ENCODE measurements at places on chromosomes 1 and 21. TPM values are rescaled to one million over a fixed set of nuclear protein-coding genes. Genes with fewer than 3 reads are reported as not detected.

LRRIQ3 gene
- 0.52 TPM for total RNA-seq

EDEM3 gene
- total RNA-seq, result 31.8 TPM

C8B gene
- not detected for total RNA-seq

TNFAIP8L2 gene
- total RNA-seq, result not detected

- no peak for DNase-seq
These were observed 29.1 kb downstream of the TRPM2 start for GRCh38 chr21:44382536-44382935.

DNA sequence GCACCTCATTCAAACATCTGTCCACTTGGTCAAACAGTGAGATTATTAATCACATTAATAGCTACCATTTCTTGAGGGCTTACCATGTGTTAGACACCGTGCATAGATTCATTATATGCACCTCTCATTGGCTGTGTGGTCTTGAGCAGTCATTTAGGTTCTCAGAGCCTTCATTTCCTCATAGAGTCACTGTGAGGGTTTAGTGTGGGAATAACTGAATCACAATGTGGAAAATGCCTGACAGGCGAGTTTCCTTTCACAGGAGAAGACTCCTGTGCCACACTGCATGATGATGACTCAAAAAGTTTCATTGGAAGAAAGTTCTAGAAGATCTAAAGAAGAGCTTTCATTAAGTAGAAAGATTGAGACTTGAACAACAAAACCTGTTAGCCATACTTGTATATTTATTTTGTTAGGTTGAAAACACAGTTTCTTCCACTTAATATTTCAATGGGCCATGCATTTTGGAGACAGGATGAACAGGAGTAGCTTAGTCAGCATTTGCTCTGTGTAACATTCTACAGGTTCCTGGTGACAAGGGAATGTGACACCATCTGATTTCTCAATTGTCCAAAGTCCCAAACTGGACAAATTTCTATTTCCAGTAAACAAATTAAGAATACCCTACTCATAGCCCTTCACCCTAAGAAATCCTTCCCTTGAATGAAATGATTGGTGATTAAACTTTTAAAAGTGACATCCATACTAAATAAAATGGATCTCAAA lies 45.7 kb downstream of the FYB2 start:
- DNase-seq, result no peak

GRCh38 chr1:221724931-221725605 lies 16.8 kb downstream of the DUSP10 start:
- DNase-seq, result peak; percentile 85

GRCh38 chr1:64838486-64838885 lies 93.6 kb downstream of the RAVER2 start:
- no peak for DNase-seq

GRCh38 chr1:17789926-17790325 lies 34.8 kb downstream of the ACTL8 start:
- DNase-seq, result no peak

- DNase-seq, result no peak
These were observed 417.0 kb downstream of the PTBP2 start for GRCh38 chr1:97138515-97139032.

DNA sequence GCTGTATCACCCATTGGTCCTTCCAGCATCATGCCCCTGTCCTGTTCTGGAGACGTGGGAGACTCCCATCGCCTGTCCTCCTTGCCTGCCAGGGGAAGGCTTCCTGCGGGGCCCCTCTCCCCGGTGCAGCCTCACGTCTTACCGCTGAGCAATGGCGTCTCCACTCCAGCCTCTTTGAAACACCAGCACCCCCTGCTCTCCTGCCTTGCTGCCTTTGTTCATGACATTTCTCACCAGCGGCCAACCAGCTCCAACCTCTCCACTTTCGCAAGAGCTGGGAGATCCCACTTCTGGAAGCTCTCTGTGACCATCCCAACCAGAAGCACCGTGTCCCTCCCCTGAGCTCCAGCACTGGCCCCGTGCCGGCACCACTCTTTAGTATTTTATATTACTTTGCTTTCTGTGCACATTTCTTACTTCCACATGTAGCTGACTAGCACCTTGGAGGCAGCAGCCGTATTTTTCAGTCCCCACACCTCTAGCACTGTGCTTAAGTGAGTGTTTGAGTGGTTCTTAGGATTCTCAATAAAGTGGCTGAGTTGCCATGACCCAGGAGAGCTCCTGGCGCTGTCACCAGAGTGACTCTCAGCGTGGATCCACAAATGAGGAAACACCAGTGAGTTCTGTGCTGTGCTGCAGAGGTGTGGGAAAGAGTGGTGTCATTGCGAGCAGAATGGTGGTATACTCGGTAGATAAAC lies 83.5 kb downstream of the ATP5PO start:
- DNase-seq, result no peak

GRCh38 chr1:10046356-10047085 lies 13.8 kb downstream of the UBE4B start:
- peak; percentile 60 for DNase-seq
